Gastroesophageal sphincter (tissue), 4 donors: ENCODE measurements at places on chromosomes 13 and 19. TPM values are rescaled to one million over a fixed set of nuclear protein-coding genes. Genes with fewer than 3 reads are reported as not detected.
A peak's percentile ranks its signal among the peaks of the same experiment; 100 is the strongest.

DNA sequence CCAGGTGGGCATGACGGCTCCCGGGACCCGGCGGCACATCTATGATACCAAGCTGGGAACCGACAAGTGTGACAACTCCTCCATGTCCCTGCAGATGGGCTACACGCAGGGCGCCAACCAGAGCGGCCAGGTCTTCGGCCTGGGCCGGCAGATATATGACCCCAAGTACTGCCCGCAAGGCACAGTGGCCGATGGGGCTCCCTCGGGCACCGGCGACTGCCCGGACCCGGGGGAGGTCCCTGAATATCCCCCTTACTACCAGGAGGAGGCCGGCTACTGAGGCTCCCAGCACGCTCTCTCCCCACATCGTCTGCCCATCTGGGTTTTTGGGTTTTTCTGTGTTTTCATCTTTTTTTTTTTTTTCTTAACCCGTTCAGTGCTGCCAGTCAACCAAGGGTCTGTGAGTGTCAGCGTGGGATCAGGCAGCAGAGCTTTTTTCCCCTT, 2.3 kb upstream of the ABCA7 start:
- no peak for ATAC-seq

DNA sequence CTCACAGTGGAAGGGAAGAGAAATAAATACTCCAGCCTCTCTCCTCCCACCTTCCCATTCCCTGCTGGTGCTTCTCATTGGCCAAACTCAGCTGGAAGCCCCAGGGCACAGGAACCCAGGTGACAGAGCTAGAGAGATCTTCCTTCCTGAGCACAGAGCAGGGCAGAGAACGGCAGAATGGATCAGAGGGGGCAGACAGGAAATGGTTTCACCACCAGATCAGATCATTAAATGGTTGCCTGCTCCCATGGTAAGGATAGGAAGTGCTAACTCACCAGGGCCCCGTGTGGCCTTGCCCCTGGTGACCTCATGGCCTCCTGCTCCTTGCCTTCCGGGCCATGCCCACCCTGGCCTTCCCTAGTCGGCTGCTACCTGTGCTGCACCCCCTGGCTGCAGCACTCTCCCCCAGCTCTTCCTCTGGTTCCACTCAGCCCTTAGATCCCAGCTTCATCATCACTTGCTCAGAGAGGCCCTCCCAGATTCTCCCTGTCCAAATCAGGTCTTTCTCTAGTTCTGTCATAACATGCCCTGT, 108.7 kb downstream of the DPF1 start:
- no peak for ATAC-seq

DNA sequence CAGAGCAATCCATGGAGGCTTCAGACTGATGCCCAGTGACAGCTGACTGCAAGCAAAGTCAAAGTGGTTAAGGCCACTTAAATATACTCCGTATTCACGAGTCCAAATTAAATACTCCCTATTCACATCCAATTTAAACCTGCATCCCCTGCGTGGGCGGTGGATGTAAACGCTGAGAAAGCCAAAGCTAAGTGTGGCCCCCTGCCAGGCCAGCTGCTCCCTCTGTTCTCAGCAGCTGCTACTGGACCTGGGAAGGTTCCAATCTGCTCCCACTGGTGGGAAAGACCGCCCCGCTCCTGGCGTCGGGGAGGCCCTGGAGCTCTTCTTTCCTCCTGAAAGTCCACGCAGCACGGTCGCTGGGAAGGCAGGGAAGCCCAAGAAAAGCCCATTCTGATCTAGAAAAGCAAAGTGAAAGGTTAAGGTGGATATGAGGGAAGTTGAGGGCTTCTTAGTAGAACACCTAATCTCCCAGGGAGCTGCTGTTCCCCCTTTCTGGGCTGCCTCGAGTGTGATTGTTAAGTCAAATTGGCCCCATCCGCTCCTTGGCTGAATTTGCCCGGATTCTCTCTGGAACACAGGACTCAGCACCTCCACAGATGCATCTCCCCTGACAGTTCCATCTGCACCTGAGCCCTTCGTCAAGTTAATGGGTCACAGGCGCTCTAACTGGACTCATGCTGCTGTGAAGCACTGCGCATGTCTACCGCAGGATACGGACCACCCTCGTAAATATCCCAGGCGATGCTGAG, 205.5 kb downstream of the USP12 start:
- ATAC-seq, result no peak

GRCh38 chr13:46355088-46355468, 32.0 kb downstream of the RUBCNL start:
- no peak for ATAC-seq

GRCh38 chr13:98915563-98915962, 62.3 kb downstream of the DOCK9 start:
- ATAC-seq, result no peak

DNA sequence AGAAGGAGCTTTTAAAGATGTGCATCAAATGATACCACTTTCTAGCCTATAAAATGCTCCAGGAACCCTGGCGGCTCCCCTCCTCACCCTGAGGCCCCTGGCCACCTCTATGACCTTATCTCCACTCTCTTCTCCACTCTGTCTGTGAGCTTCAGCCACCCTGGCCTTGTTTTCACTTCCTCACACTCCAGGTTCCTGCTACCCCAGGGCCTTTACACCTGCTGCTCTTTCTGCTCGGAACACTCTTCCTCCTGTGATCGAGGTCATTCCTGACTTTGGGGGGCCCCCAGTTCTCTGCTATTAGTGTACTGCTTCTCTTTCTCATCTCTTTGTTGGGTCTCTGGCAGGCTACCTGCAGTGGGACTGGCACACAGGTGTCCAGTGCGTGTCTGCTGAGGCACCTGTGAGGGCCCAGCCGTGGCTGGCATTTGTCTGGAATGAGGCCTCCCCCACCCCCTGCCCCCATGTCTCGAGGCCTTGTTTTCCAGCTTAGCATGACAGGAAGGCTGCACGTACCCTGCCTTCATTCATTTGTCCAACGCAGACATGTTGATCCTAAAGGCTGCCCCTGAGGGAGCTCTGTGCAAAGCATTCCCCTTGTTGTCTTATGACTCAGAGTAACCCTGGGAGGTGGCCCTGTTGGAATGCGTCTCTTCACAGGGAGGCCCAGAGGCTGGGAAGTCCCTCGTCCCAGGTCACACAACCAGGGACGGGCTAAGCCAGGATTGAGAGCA, 2.3 kb downstream of the DDA1 start:
- ATAC-seq, result no peak

- peak; percentile 82 for ATAC-seq
Observed at GRCh38 chr19:4077800-4078684, 11.3 kb upstream of the ZBTB7A start.

- ATAC-seq, result no peak
Observed at GRCh38 chr19:784541-784940, 12.7 kb upstream of the PTBP1 start.

- ATAC-seq, result no peak
Observed at GRCh38 chr13:71751073-71751472, 115.9 kb downstream of the DACH1 start.

DNA sequence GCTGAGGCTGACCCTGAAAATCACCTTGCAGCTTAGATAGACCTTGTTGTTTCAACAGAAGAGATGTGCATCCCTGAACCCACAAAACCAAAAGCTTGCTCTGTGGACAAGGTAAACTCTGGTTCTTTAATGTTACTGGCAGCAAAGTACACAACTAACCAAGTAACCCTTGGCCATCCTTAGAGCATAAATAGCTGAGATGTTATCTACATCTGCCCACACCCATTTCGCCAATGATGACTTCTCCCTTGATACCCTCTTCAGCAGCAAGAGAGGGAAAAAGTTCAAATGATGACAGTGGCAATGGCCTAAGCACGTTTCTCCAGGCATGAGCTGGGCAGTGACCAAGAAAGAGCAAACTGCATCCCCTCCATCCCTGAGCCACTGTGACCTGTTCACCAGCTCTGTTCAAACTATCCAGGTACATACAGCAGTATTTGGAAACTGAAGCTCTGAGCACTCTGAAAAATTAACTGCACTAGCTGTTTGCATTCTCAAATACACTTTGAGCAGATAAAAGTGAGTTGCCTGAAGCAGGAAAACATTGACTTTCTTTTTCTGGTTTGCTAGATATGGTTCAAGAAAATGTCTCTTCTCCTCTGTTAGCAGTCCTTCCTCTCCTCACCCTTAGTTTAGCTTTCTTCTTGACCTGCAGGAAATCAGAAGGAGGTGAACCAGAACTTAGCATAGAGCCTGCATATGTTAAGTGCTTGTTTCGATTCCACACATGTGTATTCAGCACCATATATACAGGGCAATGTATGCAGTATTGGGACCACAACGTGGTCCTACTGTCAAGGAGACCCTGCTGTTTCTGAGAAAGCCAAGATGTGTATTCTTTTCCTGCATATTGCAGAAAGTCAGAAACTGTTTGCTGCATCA, 231.7 kb downstream of the FOXO1 start:
- no peak for ATAC-seq

- peak; percentile 35 for ATAC-seq
Observed at GRCh38 chr19:13764821-13765394, 586 bp downstream of the MRI1 start.

DNA sequence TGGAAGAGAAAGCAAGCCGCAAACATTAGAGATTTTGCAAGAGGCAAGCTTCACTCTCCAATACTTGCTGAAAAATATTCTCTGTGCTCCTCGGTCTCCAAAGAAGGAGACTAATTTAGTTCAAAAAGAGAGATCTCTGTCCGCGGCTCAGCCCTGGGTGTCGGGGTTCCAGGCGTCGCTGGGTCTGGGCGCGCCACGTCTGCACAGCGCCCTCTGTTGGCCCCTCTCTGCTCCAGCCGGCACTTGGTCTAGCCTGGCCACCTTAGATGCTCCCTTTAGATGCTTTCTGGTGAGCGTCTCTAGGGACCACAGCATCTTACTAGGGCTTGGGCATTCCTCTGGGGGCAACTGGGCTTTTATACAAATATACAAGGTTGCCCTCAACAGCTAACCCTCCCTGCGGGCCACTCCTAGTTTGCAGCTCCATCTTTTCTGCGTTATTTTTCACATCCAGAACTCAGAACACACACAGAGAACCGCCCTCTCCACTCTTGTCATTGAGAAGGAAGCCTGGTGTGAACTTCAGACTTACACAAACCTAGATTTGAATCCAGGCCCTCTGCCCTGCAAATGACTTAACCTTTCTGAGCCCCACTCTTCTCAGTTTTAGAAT, 78.3 kb downstream of the CYSLTR2 start:
- no peak for ATAC-seq

GRCh38 chr19:8395621-8396082, 5.5 kb downstream of the RAB11B start:
- ATAC-seq, result no peak

DNA sequence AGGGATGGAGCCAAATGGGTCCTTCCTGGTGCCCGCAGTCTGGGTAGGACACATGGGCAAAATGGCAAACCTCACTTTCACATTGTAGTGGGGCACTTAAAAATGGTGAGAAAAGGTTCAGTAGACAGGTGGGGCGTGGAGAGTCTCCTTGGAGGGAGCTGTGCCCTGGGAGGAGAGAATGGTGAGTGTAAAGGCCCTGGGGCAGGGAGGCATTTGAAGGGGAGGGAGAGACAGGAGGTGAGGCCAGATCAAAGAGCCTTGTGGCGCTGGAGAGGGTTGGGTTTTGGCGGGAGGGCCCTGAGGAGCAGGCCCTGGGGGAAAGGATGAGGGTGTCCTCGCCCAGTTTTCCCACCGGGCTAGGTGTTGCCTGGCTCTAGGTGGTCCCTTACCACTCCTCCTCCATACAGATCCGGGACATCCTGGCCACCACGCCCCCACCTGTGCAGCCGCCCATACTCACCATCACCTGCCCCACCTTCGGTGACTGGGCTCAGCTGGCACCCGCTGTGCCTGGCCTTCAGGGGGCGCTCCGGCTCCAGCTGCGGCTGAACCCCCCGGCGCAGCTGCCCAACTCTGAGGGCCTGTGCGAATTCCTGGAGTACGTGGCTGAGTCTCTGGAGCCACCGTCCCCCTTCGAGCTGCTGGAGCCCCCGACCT, 6.3 kb downstream of the MAP1S start:
- no peak for ATAC-seq

GRCh38 chr13:49779721-49780120, 12.8 kb downstream of the KPNA3 start:
- ATAC-seq, result no peak

- no peak for ATAC-seq
Observed at GRCh38 chr13:98755729-98756128, 3.3 kb upstream of the SLC15A1 start.

DNA sequence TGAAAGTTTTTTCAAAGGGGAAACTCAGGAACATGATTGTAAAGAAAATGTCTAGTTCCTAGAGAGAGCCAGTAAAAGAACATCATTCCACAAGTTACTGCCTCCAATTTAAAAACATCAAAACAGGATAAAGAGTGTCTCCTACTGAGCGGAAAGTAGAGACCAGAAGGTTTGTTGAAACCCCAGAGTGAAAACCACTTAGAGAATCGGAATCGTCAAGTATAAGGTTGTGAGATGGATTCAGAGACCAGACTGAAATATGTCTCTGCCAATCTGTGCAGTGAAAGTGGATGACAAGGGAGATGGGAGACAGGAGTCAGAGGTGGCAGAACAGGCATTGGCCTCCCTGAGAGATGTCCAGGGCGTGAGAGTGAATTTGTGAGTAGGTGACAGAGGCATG, 133.4 kb downstream of the GPC6 start:
- ATAC-seq, result no peak

- ATAC-seq, result no peak
Observed at GRCh38 chr13:95771905-95772304, 95.0 kb downstream of the DNAJC3 start.

GRCh38 chr13:59842507-59842906, 321.2 kb downstream of the DIAPH3 start:
- ATAC-seq, result no peak

DNA sequence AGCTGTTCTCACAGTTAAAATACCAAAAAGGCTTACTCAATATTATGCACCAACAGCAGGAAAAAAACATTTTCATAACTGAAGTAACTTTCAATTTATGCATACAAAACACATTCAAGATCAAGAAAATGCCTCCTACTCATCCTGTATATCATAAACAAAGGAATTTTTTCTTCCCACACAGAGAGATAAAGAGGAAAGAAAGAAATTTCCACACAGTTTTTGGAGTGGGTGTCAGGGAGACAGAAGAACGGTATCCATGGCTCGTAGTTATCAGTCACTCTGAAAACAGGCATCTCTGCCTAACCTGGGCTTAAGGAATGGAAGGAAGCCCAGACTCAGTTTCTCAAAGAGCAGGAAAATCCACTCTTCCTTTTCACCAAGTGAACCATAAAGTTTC, 92.4 kb upstream of the SIAH3 start:
- no peak for ATAC-seq

GRCh38 chr19:3186891-3187661, 1.3 kb downstream of the NCLN start:
- ATAC-seq, result no peak

- no peak for ATAC-seq
Observed at GRCh38 chr13:106696719-106697118, 128.8 kb upstream of the ARGLU1 start.

GRCh38 chr19:44891016-44891882, at the start of gene TOMM40:
TOMM40 (plus strand) TSS chr19:44891254; CDS start chr19:44891416, 162 bp downstream.
- no peak for ATAC-seq

ZNF382 gene
- 9.3 TPM for total RNA-seq

IL4I1 gene
- not detected for total RNA-seq

STOML3 gene
- total RNA-seq, result not detected

FFAR1 gene
- not detected for total RNA-seq

LPAR6 gene
- total RNA-seq, result 6.5 TPM

ZNF229 gene
- 5.4 TPM for total RNA-seq

RAX2 gene
- not detected for total RNA-seq

ACER1 gene
- not detected for total RNA-seq

EXOC3L2 gene
- 1.2 TPM for total RNA-seq

U2AF2 gene
- 85.1 TPM for total RNA-seq
